ENCODE measurements at places on chromosomes 13 and 19.

GRCh38 chr19:17686592-17687024 is 1.5 kb downstream of the UNC13A start:
- DNase-seq: no peak

DNA sequence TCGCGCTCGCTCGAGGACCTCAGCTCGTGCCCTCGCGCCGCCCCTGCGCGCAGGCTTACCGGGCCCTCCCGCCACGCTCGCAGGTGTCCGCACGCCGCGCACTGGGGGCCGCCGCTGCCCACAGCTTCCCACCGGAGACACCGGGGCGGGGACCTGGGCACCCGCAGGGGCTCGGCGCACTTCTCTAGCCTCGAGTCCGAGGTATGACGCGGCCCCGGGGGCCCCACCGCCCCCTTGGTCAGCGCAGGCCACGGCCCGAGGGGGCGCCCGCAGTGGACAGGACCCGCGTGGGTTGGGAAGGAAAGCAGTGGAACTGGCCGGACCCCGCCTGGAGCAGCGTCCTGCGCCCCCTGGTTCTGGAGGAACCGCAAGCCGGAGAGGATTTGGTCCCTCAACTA is 2.1 kb upstream of the GRWD1 start:
- no peak for DNase-seq

GRCh38 chr13:20175907-20176652 is 15.2 kb upstream of the GJA3 start:
- no peak for DNase-seq

DNA sequence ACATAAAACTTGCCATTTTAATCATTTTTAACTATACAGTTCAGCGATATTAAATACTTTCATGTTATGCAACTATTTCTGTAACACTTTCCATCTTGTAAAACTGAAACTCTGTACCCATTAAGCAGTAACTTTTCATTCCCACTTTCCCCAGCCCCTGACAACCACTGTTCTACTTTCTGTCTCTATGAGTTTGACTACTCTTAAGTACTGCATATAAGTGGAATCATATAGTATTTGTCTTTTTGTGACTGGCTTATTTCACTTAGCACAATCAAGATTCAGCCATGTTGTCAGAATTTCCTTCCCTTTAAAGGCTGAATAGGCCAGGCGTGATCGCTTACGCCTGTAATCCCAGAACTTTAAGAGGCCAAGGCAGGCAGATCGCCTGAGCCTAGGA is 56.2 kb downstream of the ARHGAP35 start:
- no peak for DNase-seq

DNA sequence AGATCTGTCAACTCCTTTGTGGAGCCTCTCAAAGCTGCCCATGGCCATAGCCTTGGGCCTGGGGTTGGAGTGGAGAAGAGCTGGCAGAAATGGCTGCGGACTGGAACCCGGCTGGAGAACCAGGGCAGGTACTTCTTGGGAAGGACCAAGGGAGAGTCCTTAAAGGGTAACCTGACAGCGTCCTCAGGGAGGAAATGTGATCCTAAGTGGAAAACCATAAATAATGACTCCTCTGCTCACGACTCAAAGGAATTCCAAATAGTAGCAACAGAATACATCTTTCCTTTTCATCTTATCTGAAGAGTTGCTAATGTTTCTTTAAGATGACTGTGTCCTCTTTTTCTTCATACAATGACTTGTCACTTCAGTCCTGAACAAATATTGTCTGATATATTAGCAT is 41.0 kb downstream of the RAP2A start:
- DNase-seq: no peak

- no peak for DNase-seq
Measured at GRCh38 chr13:35649162-35649561, 172.7 kb upstream of the MAB21L1 start.

GRCh38 chr19:19098703-19099632 is 35.2 kb downstream of the SLC25A42 start:
- DNase-seq: no peak

- no peak for DNase-seq
Measured at GRCh38 chr13:30805132-30805537, 69.8 kb downstream of the ALOX5AP start.

DNA sequence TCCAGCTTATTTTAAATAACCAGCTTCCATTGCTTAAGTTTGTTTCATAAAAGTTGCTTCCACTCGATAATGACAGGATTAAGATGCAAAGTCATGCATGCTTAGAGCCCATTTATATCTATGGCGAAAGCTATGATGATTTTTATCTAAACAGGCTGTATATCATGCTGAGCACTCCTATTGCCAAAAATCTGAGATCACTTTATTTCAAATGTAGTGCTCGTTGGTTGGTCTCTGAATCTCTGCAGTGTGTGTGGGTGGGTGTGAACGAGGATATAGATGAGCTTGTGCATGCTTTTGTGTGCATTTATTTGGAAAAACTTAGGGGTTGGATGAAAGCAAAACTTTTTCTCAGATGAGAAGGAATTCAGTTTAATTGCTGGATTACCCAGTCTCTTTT is 27.0 kb upstream of the ARGLU1 start:
- no peak for DNase-seq

GRCh38 chr19:19064811-19065745 is 1.3 kb downstream of the SLC25A42 start:
- no peak for DNase-seq

DNA sequence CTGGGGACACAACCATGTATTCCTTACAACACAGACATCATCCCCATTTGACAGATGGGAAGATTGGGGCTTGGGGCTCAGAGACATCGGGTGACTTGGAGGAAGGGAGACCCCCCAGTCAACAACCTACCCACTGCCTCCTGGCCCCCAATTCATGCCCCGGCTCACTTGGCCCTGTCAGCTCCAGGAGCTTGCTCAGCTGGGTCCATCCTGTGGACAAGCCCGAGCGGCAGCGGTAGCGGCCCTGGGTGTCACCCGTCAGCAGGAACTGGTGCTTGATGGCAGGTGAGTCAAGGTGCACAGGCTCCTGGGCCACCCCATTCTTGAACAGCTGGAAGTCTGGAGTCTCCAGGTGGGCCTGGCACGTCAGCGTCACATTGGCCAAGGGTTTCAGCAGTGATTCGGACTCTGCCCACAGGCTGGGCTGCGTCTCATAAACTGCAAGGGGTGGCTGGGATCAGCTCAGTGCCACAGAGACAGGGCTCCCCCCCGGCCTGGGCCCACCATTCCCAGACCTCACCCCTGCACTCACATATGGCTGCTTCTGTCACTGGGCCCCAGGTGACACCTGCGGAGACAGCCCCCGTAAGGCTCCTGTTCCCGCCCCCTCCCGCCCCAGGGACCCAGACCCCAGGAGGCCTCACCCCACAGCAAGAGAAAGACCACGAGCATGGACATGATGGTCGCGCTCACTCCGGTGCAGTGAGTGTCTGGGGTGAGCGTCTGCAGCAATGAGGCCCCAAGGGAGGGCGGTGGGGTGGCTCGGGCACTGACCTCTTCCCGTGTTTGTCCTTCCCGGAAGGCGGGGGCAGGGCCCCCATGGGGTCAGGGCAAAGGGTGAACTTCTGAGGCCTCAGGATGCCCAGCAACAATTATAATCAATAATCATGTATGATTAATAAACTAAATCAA is at the start of gene A1BG:
TSS of gene A1BG (minus strand) at position 733 of the 912 bp plus-strand sequence. CDS start at position 678, 55 bp downstream.
- no peak for DNase-seq

DNA sequence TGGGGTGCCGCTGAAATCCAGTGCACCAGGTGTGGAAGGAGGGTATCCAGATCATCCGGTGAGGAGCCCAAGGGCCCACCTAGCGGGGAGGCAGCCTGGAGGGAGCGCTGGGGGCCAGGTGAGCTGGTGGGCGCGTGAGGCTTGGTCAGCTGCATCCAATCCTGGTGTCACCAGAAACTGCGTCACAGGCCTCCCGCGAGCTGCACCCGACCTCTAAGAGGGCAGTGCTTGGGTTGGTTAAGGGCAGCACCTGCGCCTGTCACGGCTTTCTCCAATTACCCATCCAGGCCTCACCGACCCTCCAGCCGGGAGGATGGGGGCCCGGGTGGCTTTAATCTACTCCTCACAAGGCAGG is 284 bp downstream of the RNF17 start:
- no peak for DNase-seq

DNA sequence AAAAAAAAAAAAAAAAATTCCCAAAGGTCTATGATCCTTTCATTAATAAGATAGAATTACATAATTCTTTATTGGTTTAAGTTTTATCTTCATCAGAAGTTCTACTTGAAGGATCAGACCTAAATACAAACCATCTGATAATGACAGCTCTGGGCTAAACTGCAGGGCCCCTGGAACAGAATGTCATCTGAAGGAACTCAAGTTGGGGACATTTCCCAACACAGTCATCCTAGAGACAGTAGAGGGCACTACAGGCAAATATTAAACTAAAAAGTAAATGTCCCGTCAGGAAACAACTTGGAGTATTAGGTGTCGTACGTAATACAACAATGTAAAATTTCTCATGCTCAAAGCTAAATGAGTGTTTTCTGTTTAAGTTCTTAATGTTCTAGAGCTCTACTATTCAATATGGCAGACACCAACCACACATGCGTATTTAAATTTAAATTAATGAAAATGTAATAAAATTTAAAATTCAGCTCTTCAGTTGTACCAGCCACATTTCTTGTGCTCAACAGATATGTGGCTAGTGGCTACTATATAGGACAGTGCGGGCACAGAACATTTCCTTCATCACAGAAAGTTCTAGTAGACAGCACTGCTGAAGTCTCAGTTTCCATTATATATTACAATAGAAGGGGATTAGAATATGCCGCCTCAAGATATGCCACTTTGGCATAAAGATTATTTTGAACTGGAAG is 21.8 kb upstream of the NAXD start:
- no peak for DNase-seq

GRCh38 chr19:44741841-44742329 is 6.6 kb upstream of the BCL3 start:
- no peak for DNase-seq

- no peak for DNase-seq
Measured at GRCh38 chr13:109332506-109333499, 453.6 kb downstream of the IRS2 start.

DNA sequence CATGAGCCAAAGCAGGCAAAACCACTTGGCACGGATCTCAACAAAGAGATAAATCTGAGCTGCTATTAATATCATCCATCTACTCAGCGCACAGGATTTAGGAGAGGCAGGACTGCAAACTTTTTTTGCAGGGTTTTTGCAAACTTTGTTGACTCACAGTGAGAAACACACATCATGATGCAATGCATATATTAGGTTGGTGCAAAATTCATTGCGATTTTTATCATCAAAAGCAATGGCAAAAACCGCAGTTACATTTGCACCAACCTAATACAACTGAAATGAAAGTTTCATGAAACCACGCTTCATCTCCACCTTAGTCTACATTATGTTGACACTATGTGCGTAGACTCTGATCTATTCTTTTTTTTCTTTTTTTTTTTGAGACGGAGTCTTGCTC is 4.5 kb upstream of the NOVA2 start:
- DNase-seq: no peak

- DNase-seq: no peak
Measured at GRCh38 chr13:28488376-28489005, 6.4 kb downstream of the FLT1 start.

GRCh38 chr19:38729653-38730469 is 14.4 kb downstream of the CAPN12 start:
- DNase-seq: no peak

GRCh38 chr19:48672994-48673393 is at the start of gene NTN5:
TSS of gene NTN5 (minus strand) at chr19:48673017. CDS start at chr19:48670986, 2,031 bp downstream.
- no peak for DNase-seq

DNA sequence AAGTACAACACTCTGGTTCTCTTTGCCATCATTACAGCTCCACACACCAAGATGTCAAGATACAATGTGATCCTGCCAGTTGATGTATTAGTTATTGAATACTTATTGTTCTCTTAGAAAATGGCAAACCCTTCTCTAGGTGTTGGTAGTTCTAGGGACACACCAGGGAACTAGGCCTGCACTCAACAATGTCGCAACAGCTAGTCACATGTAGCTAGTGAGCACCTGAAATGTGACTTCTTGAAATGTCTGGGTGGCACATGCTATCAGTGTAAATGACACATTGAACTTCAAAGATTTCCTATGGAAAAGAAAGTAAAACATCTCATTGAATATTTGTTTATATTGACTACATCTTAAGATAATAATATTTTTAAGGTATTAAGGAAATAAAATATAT is 49.7 kb downstream of the DACH1 start:
- DNase-seq: no peak

- DNase-seq: no peak
Measured at GRCh38 chr19:1284293-1284978, 1.2 kb upstream of the EFNA2 start.

- no peak for DNase-seq
Measured at GRCh38 chr19:46985542-46986415, 33.9 kb upstream of the NPAS1 start.

DNA sequence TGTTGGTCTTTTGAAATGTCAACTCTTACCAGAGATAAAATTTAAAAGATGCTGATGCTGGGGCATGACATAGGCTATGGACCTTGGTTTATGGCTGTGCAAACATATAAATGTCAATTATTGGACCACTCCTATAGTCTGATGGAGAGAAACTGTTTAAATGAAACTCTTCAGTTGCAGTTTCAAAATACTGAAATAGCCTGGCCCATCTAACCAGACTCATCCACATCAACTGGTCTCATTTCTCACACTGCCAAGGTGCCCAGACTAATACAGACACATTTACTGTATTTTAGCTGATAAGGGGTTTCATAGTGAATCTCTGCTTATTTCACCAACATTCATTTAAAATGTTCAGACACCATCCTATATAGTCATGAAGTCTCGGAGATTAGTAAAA is 19.9 kb downstream of the SERPINE3 start:
- DNase-seq: no peak

DNA sequence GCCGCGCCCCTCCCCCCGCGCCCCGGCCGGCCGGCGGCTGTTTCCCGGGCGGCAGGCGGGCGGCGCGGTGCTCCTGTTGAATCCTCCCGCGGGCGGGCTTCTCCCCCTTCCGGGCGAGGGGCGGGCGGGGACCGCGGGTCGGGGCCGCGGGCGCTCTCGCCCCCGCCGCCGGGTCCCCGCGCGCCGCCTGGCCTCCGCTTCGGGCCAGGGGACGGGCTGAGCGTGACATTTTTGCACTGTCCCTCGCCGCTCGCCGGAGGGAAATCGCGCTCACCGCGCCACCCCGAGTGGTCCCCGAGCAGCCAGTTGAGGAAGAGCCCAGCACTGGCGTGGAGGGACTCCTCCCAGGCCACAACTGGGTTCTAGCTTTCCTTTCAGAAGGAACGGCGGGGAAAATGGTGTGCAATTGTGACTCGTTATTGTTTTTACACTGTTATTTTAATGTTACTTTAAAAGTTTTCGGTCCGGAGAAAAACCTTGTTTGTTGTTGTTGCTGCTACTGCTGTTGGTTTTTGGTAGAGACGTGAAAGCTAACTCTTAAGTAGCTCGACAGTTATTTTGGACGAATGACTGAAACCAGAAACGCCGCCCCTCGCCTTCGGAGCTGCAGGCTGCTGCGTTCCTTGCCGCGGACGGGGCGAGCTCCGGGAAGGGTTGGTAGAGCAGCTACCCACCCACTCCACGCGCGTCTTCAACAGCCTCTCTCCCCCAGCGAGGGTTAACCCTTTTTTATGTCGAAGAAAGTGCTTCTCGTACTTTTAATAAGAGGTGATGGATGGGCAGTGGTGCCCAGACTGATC is 959 bp downstream of the PDS5B start:
- DNase-seq: no peak

GRCh38 chr13:41969072-41969471 is 8.2 kb upstream of the VWA8 start:
- DNase-seq: no peak

- no peak for DNase-seq
Measured at GRCh38 chr13:112172017-112172416, 105.1 kb downstream of the SOX1 start.

Data from NCI-H2081 treated with DMSO at 0.1 percent for 48 hours (cell line).